ENCODE measurements at places on chromosomes 5 and 9. TPM values are rescaled to one million over a fixed set of nuclear protein-coding genes. Genes with fewer than 3 reads are reported as not detected.

- peaks cover 13% of the 10 kb centered on the region for H3K27me3 ChIP-seq
- H3K4me1 ChIP-seq: no peaks in the 10 kb centered on the region
- H3K36me3 ChIP-seq: no peaks in the 10 kb centered on the region
- no peak for DNase-seq
Observed at GRCh38 chr5:175216991-175217390, 227.0 kb downstream of the DRD1 start.

- H3K27ac ChIP-seq: no peak overlapping the region
- no peak overlapping the region for H3K4me3 ChIP-seq
- H3K36me3 ChIP-seq: no peaks in the 10 kb centered on the region
- no peaks in the 10 kb centered on the region for H3K4me1 ChIP-seq
- no peaks in the 10 kb centered on the region for H3K27me3 ChIP-seq
- no peak for DNase-seq
Observed at GRCh38 chr5:129569295-129569694, 109.2 kb downstream of the ADAMTS19 start.

DNA sequence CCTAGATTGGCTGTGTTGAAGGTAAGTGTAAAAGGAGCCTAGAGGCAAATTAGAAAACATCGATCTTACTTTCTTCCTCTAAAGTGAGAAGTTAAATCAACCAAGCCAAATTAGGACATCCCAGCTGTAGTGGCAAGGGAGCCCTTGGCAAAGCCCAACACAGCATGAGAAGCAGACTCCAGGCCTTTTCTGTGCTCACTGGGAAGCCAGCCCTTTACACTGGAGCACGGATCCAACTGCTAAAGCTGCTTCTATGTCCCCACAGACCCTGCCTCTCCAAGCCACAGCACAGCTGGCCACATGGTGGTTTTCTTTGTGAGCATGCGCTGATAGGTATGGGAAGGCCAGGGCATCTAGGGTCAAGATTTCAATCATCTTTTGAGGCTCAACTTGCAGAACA is 94.1 kb downstream of the APBA1 start:
- no peaks in the 10 kb centered on the region for H3K36me3 ChIP-seq
- H3K27me3 ChIP-seq: peaks cover 9% of the 10 kb centered on the region
- H3K27ac ChIP-seq: no peak overlapping the region
- no peak overlapping the region for H3K4me3 ChIP-seq
- no peak for DNase-seq
- H3K4me1 ChIP-seq: no peaks in the 10 kb centered on the region

- no peaks in the 10 kb centered on the region for H3K36me3 ChIP-seq
- no peak overlapping the region for H3K4me3 ChIP-seq
- H3K4me1 ChIP-seq: no peaks in the 10 kb centered on the region
- peaks cover 34% of the 10 kb centered on the region for H3K27me3 ChIP-seq
- no peak for DNase-seq
Observed at GRCh38 chr5:151925340-151925739, 689 bp upstream of the GLRA1 start.

- H3K27me3 ChIP-seq: no peaks in the 10 kb centered on the region
- H3K4me1 ChIP-seq: peaks cover 33% of the 10 kb centered on the region
- H3K4me3 ChIP-seq: peak within 1 kb of the TSS; percentile 77
- peaks cover 24% of the 10 kb centered on the region for H3K36me3 ChIP-seq
Observed at GRCh38 chr5:151771259-151772028, at the start of gene G3BP1. Gene G3BP1, plus strand, starts transcription at chr5:151771954. Its CDS starts 14,667 bp downstream, at chr5:151786621.

DNA sequence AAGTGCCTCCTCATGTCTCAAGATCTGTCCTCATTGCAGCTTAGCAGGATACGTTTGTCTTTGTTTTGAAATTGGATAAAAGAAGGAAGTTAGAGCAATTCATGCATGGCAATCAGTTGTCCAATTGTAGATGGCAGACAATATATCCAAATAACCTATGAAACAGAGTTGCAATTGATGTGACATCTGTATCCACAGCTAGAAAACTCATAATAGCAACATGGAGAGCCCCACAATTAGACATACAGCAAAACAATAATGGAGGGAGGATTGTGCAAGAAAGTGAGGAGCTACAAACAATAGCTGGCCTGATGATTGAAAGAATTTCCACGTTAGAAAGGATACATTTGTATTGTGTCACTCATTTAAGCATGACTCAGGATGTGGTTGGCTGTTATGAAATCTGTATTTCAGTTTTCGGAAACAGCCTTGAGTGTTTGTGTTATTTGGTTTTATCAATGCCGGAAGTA is 132.0 kb downstream of the FAM174A start:
- H3K27me3 ChIP-seq: no peaks in the 10 kb centered on the region
- H3K4me3 ChIP-seq: no peak overlapping the region
- DNase-seq: no peak
- peaks cover 7% of the 10 kb centered on the region for H3K4me1 ChIP-seq
- no peak overlapping the region for H3K27ac ChIP-seq

- H3K4me3 ChIP-seq: peak within 1 kb of the TSS; percentile 82
- DNase-seq: peak; percentile 87
- peaks cover 34% of the 10 kb centered on the region for H3K36me3 ChIP-seq
Observed at GRCh38 chr9:35664531-35665470, at the start of gene ARHGEF39. Gene ARHGEF39, minus strand, starts transcription at chr9:35665195. Its CDS starts 26 bp downstream, at chr9:35665169.

DNA sequence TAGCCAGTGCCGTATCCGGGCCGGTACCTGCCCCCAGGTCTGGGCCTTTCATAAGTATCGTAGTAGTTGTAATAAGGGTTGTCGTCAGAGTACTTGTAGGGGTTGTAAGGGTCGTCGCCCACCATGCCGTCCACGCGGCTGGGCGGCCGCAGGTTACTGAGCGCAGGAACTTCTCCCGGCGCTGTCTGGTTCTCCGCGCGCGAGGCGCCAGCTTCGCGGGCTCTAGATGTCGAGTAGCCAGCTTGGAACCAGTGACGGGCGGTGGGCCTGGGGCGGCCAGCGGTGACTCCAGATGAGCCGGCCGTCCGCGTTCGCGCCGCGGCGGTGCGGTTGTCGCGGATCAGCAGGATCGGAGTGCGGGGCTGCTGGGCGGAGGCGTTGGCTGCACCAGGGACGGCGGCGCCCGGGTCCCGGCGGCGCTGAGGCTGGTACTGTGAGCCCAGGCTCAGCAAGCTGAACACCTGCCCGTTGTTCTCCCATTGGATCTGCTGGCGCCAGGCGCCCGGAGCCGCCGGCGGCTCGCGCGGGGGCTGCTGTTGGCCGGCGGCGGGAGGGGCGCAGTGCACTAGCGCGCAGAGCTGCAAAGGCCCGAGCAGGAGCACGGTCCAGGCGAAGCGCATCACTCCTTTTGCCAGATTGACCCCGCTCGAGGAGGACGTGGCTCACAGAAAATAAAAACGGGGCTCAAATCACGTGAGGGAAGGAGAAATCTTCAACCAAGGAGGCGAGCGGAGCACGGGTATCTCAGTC is 518 bp downstream of the LOX start:
- DNase-seq: no peak
- peak overlapping the region; percentile 66 for H3K4me3 ChIP-seq
- H3K36me3 ChIP-seq: no peaks in the 10 kb centered on the region

- DNase-seq: no peak
- H3K27me3 ChIP-seq: peaks cover 5% of the 10 kb centered on the region
- H3K4me1 ChIP-seq: no peaks in the 10 kb centered on the region
- no peak overlapping the region for H3K4me3 ChIP-seq
- no peaks in the 10 kb centered on the region for H3K36me3 ChIP-seq
- no peak overlapping the region for H3K27ac ChIP-seq
Observed at GRCh38 chr5:174294891-174295620, 249.6 kb downstream of the NSG2 start.

Gene KIF4B
- 0.05 TPM for total RNA-seq

Gene PTGDS
- total RNA-seq: not detected

Gene OR1Q1
- total RNA-seq: not detected

Gene PCDHA9
- not detected for total RNA-seq

Gene TTC1
- 46.0 TPM for total RNA-seq

Gene TAF11L14
- not detected for total RNA-seq

Measured in activated naive CD4-positive, alpha-beta T cell treated with anti-CD3 and anti-CD28 coated beads for 36 hours (primary cell).